ENCODE measurements at places on chromosomes 2 and 18. TPM values are rescaled to one million over a fixed set of nuclear protein-coding genes. Genes with fewer than 3 reads are reported as not detected.

DNA sequence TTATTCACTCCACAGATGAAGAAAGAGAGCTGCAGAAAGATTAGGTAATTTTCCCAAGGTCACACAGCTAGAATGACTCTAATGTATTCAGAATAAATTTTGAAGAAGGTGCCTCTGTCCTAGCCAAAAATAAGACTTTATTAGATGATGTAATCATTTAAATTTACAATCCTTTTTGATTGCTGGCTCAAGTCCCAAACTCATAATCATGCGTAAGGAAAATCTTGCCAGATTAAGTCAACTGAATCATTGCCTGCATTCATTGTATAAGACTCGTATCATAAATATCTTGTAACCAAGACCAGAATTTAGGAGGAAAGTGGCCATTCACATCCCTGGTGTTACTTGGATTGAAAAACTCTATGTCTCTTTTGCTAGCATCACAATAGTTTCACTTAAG lies 53.1 kb upstream of the STK39 start:
- no peak for DNase-seq

DNA sequence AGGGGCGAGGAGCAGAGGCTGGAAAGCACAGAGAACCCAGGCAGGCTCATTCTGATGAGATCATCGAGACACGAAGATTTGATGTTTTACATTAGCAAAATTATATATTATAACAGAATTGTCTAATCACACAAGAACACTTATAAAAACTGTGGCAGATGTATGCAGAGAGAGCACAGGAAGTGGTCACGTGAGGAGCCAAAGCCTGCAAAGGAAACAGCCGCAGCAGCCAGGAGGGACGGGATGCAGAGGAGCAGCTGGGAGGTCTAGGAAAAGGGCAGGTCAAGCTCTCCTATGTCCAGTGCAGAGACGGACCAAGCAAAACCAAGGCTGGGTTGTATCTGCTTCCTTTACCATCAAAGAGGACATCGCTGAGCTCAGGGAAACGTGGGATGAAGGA lies 355.1 kb upstream of the MYT1L start:
- DNase-seq = no peak

GRCh38 chr2:142937347-142937746 lies 59.9 kb downstream of the KYNU start:
- no peak for DNase-seq

GRCh38 chr18:6729247-6730091 lies at the start of gene ARHGAP28:
ARHGAP28 (plus strand) TSS chr18:6729716; CDS start chr18:6729822, 106 bp downstream.
- no peak for DNase-seq

DNA sequence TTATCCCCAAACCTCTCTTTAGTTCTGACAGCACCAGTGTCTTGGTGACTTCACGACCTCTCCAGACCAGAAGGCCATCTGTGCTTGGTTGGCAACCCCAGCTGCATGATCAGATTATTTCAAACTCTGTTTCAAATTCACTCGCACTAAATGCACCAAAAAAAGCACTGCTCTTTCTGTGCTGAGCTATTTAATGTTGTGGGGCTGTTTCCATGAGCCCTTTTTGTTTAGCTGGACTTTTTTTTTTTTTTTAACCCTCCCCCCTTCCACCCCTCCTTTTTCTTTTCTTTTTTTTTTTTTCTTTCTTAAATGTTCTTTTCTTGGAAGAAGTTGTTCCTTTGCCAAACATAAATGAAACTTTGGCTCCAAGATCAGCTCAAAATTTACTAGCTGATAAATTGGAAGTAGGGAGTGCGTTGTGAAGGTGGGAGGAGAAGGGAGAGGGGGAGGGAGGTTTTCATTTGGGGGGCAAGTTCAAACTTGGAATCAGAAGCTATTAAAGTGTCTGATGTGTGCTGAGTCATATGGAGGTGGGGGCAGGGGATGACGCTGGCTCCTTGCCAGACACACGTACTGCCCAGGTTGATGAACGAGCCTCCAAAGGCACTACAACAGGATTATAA lies 543.0 kb upstream of the TNP1 start:
- no peak for DNase-seq

- DNase-seq = no peak
Measured at GRCh38 chr2:100237163-100237562, 85.1 kb downstream of the LONRF2 start.

- no peak for DNase-seq
Measured at GRCh38 chr2:236550290-236550689, 19.3 kb upstream of the ACKR3 start.

GRCh38 chr2:85794038-85794441 lies 40.2 kb downstream of the ATOH8 start:
- DNase-seq = no peak

DNA sequence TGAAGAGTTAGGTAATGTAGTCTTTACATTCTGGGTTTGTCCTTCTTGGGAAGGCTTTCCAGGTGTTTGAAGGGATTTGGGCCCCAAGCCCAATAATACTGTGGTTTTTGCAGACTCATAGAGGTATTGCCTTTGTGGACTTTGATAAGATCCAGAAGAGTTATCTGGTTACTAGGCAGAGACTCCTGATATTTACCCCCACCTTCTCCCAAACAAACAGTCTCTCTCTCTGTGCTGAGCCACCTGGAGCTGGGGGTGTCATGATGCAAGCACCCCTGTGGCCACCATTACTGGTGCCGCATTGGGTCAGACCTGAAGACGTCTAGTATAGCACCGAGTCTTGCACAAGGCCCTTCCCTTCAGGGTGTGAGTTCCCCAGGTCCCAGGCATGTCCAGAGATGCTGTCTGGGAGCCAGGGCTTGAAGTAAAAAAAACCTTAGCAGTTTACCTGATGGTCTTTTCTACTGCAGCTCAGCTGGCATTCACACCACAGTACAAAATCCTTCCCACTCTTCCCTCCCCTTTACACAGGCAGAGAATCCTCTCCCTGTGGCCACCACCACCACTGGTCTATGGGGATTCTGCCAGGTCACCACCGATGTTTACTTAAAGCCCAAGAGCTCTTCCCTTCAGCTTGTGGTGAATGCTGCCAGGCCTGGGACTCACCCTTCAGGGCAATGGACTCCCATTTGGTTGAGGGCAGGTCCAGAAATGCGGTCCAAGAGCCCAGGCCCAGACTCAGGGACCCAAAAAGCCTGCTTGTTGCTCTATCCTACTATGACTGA lies 22.2 kb upstream of the FAM228A start:
- no peak for DNase-seq

GRCh38 chr2:219521066-219521880 lies 7.0 kb downstream of the ASIC4 start:
- DNase-seq = no peak

- no peak for DNase-seq
Measured at GRCh38 chr2:112547333-112547732, 5.1 kb downstream of the POLR1B start.

DNA sequence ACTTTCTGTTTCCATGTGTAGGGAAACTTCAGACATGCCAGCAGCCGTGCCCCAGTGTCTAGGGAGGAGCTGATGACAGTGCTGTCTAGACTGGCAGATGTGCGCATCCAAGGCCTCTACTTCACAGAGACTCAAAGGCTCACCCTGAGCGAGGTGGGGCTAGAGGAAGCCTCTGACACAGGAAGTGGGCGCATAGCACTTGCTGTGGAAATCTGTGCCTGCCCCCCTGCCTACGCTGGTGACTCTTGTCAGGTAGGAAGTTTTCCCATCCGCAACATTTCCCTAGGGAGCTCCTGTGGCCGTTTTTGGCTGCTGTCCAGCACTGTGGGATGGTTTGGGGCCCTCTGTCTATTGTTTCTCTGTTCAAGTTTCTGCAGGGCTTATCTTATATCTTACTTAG lies 143.1 kb upstream of the TTC39C start:
- peak; percentile 84 for DNase-seq

DNA sequence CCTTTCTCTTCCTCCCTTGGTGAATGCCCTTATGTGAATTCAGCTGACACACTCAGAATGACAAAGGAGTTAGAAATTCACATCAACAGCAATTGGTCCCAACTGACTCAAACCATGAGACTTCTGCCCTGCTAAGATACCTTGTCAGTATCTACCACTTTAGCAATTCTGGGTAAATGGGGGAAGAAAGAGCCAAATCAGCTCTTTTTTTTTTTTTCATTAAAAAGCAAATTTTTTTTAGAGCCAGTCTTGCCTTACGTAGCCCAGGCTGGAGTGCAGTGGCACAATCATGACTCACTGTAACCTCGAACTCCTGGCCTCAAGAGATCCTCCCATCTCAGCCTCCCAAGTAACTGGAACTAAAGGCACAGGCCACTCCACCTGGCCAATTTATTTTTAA lies 1.7 kb upstream of the PPP4R1 start:
- DNase-seq = no peak

DNA sequence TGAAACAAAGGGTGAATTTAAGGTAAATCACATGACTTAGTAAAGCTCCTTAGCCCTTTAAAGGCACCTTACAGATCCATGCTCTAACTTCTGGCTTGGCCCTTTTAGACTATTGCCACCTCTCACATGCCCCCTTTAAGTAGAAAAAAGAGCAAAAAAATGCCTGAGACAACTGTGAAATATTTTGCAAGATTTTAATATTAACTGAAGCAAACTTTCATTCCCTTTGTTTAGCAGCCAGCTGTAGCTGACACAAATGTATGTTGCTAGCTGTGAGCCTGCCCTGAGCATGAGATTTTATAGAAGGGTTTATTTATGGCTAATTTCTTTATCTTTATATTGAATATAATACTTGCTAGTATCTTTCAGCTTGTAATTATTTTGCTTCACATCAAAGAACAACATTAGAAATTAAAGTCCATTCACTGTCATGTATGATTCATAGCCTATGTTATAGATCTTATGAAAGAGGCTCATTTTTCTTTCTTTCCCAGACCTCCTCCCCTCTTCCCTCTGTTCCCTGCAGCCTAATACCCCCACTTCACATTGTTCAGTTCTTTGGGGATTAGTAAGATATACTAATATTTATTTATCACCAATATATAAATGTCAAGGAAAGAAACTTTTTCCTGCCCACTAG lies 637.2 kb upstream of the ZEB2 start:
- no peak for DNase-seq

- DNase-seq = no peak
Measured at GRCh38 chr2:30649828-30650227, 157.4 kb downstream of the CAPN13 start.

- no peak for DNase-seq
Measured at GRCh38 chr2:231684314-231685223, 23.8 kb upstream of the PTMA start.

DNA sequence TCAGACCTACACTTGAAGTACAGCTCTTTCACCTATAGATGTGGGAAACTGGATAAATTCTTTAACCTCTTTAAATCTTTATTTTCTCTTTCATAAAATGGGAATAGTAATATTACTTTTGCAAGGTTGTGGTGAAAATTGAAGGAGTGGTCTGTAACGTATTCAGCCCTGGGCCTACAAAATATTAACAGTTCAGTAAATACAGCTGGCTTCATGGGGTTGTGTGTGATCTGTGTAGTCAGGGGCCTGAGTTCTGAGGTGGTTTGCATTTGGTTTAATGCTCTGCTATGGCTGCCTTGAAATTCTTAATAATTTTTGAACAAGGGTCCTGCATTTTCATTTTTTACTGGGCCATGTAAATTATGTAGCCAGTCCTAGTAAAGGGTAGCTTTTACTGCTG lies 16.8 kb upstream of the EML6 start:
- no peak for DNase-seq

- DNase-seq = no peak
Measured at GRCh38 chr2:153871231-153872221, at the start of gene GALNT13. GALNT13 (plus strand) TSS chr2:153871922.

DNA sequence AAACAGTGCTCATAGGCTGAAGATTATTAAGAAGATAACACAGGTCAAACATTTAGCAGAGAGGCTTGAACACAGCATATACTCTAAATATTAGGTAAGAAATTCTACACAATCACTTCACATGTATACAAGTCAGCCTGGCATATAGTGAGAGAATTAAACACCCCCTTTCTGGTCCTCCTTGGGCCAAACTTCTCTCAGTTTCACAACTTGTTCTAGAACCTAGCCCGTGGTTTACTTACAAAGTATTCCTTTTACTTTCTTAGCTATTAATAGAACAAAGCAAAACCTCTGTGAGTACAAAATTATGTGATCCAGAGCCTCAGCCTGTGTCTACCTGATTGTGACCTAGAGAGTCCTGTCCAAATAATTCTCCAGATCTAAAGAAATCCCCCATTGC lies 562.8 kb downstream of the TNS1 start:
- no peak for DNase-seq

GRCh38 chr2:163205589-163206254 lies 367.2 kb upstream of the KCNH7 start:
- no peak for DNase-seq

DNA sequence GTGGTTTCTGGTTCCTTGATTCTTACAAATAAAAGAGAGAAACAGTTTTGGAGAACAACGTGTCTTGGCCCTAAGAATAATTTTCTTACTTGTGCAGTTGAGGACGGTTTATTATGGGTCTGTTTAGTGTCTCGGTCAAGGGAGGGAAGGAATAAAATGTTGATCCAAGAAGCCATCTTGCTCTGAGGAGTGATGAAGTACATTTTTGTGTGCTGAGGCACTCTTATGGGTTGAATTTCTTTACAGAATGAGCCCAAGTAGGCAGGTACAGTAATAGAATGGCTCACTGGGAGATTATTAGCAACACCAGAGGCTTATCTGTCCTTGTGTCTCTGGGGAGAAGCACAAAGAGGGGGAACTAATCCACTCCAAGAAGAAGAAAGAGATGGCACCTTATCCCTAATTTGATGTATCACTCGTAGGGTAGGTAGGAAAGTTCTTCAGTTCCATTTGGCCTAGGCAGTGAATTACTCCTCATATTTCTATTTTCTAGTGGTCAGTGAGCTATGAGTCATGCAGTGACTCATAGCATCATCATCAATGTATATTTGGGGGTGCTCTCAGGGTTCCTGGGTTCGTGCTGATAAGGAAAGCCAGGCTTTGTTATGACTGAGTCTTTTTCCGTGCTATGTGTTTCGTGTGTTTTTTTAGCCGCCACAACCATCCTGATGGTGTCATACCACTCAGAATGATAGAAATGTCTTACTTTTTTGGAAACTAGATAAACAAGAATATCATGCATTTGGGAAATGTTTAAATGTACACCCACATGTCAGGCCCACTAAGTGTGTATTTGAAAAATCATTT lies 250.1 kb upstream of the CTAGE1 start:
- no peak for DNase-seq

DNA sequence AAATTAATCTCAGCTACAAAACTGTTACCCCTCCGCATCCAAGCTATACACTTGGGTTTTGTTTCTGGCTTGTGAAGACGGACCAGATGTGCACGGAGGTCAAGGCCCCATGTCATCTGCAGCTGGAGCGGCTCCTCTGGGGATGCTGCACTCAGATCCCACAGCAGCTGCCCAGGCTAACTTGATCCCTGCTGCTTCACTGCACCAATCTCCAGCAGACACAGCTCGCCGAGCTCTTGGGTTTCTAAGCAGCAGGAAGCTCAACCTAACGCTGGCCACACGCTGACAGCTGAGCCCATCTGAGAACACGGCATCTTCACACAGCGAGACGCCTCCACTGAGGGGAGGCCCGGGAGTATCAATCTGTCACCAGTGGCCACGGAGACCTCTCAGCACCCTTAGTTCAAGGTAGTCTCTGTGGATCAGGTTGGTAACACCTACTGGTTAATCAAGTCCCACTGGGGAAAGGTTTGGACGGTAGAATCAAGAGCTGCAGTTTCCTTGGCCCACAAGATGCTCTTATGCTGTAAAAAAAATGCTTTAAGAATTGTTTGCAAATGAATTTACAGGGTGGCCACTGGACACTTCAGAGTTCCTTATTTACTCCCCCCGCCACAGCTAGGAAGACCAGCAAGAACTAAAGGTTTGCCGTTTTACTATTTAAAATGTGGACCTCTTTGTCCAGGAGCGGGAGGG lies 67.5 kb downstream of the EMILIN2 start:
- DNase-seq = no peak

- DNase-seq = no peak
Measured at GRCh38 chr2:74313497-74313896, 29.7 kb downstream of the SLC4A5 start.

Gene SRD5A2
- total RNA-seq = not detected

Gene SERPINB4
- not detected for total RNA-seq

Gene MYO3B
- 0.38 TPM for total RNA-seq

Gene CENPA
- 51.6 TPM for total RNA-seq
